ENCODE measurements at places on chromosomes 12 and 14.

DNA sequence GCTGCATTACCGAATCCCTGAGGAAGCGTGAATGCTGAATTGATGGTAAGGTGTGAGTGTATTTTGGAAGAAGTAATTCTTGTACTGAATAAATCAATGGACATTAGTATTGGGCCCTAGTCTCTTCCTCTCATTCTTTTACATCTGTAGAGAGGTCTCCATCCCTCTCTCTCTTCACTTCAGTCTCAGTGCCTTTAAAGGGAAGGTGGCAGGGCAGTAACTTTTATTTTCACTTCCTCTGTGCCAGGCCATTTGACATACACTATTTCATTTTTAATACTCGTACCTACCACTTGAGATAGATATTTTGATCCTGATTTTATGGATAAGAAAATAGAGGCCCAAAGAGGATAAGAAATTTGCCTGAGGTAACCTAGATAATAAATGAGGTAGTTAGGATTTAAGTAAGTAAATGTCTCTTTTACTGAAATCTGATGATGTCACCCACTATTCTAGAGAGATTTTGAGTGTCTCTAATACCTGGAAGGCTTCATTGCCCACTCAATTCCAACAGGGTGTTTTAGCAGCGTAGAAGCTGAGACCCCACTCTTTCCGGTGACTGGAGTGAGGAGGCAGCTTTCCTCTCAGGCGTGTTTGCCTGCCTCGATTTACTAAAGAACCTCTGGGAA lies 177.9 kb upstream of the PRICKLE1 start:
- no peak for DNase-seq

GRCh38 chr12:51870504-51870903 lies 17.4 kb upstream of the ANKRD33 start:
- no peak for DNase-seq

- no peak for DNase-seq
Measured at GRCh38 chr12:64175254-64175945, 46.7 kb downstream of the KICS2 start.

DNA sequence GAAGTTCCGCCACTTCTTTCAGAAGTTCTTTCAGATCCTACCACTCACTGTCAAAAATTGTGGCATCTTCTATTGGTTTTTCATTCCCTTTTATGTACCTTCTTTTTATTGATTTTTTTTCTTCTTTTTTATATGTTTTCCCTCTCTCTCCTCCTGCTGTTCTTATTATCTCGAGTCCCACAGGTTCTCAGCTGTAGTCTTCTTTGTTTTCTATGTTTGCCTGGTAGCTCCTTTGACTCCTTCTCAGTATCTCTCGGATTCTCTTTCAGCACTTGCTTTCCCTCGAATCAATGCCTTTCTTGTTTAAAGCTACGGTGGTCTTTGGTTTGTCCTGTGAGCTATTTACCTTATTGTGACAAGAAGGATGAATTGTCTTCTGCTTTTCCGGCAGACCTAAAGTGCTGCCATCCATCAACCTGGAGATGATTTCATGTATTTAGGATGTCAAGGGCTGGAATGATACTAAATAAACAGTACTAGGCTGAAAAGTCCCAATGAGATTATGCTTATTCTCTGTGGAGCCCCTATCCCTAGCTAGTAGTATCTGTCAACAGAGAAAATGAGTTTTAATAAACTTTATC lies 541.7 kb downstream of the NOVA1 start:
- no peak for DNase-seq

DNA sequence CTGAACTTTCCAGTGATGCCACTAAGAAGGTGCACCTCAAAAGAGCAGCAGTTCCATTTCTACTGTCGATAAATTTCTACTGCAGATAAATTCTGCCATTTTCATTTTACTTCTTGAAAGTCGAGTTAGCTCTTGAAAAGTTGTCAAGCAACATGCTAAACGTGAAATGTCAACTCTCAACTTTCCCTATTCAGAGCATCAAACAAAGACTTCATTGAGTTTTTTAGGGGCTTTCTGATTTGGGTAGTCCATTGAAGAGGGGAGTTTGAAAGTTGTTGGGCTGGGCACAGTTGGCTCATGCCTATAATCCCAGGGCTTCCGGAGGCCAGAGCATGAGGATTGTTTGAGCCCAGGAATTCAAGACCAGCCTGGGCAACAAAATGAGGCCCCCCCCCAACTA lies 59.4 kb upstream of the SYNE2 start:
- no peak for DNase-seq

GRCh38 chr14:100067971-100068959 lies 3.0 kb downstream of the EVL start:
- DNase-seq: no peak

- DNase-seq: no peak
Measured at GRCh38 chr14:104341532-104342434, 203.4 kb downstream of the KIF26A start.

GRCh38 chr14:94305620-94306019 lies 12.6 kb upstream of the SERPINA10 start:
- DNase-seq: no peak

- no peak for DNase-seq
Measured at GRCh38 chr14:61640158-61641136, 54.9 kb upstream of the HIF1A start.

- no peak for DNase-seq
Measured at GRCh38 chr12:124684971-124685688, 117.7 kb upstream of the NCOR2 start.

DNA sequence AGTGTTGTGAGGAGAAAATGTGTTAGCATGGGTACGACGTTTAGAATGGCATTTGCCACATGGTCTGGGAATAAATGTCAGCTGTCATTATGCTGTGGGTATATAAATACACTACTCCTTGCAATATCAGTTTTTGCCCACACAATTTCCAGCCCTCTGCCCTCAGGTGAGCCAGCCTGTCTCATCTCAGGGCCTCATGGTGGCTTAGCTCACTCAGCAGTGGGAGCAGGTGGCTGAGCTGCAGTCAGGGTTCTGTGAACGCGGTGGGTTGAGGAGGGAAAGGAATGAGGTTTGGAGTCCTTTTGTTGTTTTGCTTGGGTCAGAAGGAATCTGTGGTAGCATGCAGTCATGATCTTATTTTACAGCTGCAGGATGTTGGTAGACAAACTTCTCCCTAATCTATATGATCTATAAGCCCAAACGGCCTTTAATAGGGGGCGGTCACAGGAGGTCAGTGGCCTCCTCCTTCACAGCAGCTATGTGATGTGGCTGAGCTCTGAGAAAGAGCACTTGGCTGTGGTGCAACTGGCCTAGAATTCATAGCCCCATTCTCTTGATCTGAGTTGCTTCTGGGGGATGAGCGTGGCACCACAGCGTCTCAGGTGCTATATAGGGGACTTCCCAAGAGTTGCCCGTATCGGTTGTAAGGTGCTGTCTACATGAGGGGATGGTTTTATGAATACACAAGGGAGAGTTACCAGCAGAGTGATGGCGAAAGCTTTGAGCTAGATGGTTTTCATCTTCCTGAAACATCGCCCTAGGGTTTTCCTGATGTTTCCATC lies 27.8 kb upstream of the KCNA5 start:
- DNase-seq: no peak

GRCh38 chr12:47276621-47277309 lies 197.0 kb upstream of the AMIGO2 start:
- DNase-seq: no peak

DNA sequence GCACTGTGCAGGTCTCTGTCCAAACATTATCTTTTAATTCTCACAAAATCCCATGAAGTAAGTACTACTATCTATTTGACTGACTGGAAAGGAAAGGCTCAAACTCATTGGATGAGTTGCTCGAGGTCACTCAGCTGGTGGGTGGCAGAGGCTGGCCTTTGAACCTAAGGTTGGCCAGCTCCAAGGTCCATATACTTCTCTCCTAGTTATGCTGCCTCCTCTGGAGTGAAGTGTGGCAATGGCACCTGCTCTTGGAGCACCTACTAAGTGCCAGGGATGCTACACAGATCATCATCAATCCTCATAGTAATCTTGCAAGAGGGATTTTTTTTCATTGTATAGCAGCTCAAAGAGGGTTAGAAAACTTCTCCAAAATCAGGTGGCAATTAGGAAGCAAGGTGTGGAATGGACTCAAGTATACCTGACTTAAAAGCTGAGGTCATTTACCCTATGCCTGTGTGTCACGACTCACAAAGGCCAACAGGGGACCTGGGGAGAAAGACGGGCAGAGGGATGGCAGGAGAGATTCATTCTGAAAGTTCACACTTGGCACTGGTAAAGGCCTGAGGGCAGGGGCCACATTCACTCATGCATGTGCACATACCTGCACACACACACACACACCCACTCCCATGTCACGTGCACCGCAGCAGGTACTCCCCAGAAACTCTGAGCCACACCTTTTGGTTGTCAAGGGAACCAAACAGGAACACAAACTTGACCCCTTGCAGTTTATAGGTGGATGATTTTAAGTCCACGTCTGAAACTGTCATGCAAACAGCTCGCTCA lies 146.4 kb downstream of the FOXN3 start:
- no peak for DNase-seq

DNA sequence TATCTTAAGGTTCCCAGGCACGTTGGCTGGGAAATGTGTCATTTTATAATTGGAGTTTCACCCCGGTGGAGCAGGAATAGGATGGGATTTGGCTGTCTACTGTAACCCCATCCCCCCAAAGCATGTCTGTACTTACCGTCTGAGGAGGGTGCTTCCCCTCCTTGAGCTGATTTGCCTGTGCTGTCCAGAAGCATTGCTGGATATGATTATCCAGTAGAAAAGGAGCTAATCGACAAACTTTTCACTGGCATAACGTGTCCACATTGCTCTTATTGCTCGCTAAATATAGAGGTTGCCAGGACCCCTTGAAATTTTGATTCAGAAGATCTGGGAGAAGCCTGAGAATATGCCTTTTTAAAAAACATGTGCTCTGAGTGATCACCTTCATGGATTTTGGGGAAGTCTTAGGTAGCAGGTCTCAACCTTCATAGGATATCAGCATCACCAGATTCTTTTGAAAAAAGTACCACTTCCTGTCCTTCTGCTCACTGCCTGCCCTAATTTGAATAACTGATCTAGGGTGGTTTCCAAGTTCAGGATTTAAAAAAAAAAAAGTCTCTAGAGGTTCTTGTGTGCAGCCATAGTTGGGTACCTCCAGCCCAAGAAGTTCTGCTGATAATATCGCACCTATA lies 80.4 kb upstream of the KCNA1 start:
- DNase-seq: no peak

DNA sequence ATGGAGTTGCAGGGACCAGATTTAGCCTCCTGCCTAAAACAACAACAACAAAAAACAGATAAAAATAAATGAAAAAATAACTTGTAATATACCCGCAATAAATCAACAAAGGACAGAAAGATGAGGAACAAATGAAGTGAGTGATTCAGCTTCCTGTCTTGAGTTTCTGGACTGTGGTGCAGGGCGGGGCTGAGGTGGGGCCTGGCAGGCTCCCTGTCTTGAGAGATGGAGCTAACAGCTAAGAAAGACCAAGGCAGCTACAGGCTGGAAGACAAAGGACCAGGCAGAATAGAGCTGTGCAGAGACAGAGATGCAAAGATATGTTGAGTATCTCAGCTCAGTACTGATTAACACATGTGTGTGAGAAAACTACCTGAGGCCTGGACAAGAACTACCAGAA lies 879.2 kb downstream of the AACS start:
- no peak for DNase-seq

DNA sequence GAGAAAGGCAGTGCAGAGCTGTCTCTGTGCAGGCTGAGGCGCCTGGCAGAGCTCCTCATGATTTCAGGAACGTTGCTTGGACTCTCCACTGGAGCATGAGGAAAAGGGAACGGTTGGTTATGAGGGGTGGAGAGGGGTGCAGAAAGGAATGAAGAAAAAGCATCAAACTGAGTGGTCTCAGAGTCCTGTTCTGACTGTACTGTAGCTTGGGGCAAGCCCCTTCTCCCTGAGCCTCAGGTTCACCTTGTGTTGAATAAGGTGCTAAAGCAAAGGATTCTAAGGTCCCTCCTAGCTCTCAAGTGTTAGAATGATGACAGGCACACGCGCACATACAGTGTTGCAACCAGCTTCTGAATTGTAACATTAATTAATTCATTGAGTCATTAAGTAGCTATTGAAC lies 125.2 kb upstream of the PARP11 start:
- no peak for DNase-seq

DNA sequence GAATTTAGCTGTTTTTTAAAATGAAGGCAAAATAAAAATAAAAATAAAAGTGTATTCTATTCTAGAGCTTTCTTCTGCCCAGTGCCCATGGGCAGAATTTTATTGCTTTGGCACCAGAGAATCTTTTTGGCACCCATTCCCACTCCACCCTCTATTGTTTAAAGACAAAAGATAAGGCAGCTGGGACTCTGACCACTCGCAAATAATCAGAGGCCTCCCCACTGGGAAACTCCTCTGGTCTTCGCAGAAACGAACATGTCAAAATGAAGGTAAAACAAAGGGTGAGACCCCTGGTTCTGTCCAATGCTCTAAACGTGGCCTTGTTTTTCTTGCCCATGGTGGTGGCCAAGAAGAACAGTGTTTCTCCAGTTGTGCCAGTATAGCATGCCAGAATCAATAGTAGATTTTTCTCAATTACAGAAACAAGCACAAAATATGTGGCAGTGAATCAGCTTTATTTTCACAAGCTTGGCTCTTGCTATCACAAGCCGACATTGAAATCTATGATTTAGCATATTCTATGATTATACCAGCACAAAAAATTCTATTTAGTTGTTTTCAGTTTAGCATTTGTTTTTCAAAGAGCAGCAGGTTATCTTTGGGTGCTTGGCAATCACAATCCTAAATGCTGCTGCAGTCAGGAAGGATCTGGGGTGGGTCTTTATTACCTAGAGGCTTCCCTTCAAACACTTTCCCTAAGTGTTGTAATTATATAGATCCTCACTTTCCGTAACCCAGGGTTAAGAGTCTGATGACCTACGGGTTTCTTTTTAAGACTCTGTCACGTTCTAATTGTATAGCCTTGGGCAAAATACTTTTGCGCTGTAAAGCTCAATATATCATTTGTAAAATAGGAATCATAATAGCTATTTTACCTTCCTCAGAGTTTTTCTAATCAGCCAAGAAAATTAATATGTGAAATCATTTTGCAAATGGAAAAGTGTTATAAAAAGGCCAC lies 50.5 kb downstream of the KITLG start:
- DNase-seq: no peak
